ENCODE measurements at places on chromosomes 12 and 14.

- no peak for DNase-seq
Measured at GRCh38 chr12:43098766-43099550, 453.0 kb downstream of the ADAMTS20 start.

DNA sequence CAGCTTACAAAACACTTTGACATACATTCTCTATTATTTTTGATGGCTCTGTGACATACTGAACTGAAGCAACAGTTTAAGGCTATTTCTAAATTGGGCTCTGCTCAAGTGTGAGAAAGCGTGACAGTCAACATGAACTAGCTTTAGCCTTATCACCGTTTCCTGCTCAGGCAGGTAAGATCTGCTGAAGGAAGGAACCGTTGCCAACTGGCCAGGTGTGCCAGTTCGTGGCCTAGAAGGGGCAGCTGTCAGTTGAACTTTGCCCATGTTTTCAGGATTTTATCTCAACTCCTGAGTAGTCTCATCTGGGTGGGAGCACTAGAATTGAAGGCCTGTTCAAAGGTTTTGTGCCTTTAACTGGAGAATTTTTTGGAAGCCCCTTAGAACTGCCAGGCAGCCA, 79.5 kb downstream of the ETV6 start:
- DNase-seq, result no peak

DNA sequence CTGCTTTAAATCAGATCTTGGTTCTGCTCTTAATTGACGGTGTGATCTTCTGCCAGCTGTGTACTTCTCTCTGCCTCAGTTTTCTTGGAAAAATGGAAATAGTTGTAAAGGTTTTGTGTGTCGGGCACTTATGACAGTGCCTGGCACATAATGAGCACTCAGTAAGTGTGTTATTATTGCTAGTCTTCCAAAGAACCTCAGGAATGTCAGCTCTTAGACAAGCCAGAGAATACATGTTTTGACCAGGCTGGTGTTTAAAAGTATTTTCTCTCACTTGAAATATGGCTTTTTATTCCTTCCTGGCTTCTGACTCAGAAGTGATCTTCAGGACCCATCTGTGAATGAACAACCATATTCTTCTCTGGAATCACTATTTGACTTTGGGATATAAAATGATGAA, 304.1 kb downstream of the SNAPC1 start:
- DNase-seq, result no peak

DNA sequence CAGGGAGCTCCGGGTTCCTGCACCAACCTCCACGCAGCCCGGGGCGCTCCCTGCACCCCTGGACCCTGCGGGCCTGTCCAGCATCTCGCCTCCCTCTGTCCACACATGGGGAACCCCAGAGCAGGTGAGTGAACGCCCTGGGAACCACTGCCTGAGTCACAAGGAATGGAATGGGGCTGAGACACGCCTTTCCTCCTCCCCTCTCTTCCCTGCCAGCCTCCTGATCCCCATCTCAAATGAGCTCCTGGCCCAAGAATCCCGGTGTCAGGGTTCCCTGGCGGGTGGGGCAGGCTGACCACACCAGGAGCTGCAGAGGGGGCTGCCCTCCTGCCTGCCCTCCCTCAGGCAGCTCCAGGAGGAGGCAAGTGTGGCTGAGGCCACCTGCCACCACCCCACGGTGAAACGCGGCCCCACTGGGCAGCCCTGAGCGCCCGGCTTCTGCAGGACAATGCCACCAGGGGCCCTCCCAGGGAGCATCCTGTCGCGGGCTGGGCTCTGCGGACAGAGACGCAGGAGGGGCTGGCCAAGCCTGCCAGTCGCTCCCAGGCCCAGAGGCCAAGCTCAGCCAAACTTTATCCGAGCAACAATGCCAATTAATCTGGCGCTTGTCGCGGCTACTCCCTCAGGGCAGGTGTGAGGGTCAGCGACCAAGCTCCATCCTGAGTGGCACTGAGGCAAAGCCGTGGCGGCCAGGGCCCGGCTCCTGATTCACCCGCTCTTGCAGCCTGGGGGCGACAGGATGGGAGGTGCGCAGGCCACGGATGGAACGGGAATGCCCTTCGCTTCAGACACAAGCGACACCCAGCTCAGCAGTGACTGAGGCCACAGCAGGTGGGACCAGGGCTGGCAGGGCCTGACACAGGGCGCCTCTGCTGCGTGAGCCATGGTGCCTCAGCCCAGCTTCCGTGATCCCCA, 44.3 kb downstream of the GALNT9 start:
- no peak for DNase-seq

GRCh38 chr12:45725631-45726602, 3.6 kb upstream of the ARID2 start:
- DNase-seq, result no peak
